ENCODE measurements at places on chromosomes 16 and 17.

- DNase-seq, result no peak
These were observed 31.1 kb downstream of the DHRS7C start for GRCh38 chr17:9760266-9760665.

GRCh38 chr17:19292377-19292711, 55.2 kb downstream of the EPN2 start:
- DNase-seq, result no peak

- DNase-seq, result no peak
These were observed 9.5 kb upstream of the IGFBP4 start for GRCh38 chr17:40433551-40434415.

DNA sequence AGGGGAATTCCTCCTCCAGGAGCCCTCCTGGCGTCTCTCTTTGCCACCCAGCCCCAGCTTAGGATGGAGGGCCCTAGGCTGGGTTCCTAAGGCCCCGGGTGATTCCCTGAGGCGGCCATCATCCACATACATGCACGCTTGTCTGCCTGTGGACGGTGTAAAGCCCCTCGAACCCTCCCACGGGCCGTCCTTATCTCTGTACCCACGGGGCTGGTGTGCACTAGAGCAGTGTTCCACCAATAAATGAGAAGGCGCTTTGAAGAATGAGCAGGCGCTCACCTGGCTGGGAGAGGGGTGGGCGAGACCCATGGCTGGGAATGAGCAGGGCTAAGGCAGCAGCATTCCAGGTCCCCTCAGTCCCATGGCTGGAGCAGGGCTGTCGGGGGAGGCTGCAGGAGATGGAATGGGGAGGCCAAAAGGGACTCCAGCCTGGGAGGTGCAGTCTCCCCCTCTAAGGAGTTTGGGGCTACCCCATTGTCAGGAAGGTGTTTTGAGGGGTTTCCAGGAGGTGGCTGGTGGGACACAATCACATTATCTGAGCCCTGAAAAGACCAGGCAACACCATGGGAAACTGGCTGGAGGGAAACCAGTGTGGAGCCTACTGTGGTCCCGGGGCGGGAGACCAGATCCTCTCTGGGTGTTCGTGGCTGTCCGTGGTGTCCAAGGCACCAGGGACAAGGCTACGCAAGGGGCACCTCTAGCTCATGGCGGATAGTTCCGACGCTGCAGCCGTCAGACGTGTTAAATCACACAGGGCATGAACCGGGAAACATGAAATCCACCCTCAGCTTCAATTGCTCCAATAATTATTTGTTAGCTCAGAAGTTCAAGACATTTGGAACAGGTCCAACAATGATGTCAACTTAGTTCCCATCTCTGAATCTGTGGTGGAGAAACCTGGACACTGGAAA, 87.5 kb upstream of the DNAH17 start:
- DNase-seq, result no peak

DNA sequence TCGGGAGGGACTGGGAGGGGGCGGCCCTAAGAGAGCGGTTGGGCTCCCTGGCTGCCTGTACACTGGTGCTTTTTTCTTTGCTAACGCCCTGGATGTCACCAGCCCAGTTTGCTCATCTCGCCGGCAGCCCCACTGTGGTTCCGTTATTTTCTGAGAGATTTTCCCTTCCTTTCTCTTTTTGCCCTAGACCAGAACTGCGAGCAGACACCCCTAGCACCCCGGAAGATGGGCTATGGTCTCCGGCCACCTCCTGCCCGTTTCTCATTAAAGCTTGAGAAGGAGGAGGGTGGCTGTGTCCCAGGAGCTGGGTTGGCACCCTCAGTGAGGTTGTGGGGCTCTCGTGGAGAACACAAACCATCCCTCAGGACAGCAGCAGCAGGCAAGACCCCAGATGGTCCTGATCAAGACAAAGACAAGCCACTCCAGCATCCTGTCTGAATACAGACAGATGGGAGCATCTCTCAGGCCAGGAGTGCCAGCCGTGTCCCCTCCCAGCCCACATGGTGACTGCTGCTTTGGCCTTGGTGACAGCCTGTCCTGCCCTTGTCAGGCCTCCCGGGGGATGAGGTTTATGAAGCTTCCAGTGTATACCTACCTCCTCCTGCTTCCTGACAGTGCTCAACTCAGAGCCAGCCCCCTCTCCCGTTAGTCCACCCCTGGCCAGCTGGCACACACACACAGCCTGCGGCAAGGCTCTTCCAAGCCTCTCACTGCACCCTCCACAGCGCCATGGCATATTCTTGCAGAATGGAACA, 77.2 kb downstream of the KCNJ12 start:
- DNase-seq, result no peak

DNA sequence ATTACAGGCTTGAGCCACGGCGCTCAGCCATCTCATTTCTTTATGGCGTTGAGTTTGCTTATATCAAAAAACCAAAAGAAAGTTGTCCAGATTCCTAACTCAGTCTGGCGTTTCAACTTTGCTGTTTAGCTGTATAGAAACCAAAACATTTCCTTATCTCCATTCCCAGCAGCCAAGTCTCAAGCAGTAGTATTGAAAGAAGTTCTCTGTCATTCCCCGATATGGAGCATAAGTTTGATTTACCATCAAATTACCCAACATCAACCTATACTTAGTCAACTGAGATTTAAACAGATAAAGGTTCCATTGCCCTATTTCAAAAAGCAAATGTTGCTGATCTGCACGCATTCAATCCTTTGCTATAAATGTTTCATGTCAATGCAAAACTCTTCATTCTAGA, 27.5 kb upstream of the RAB11FIP4 start:
- DNase-seq, result no peak

DNA sequence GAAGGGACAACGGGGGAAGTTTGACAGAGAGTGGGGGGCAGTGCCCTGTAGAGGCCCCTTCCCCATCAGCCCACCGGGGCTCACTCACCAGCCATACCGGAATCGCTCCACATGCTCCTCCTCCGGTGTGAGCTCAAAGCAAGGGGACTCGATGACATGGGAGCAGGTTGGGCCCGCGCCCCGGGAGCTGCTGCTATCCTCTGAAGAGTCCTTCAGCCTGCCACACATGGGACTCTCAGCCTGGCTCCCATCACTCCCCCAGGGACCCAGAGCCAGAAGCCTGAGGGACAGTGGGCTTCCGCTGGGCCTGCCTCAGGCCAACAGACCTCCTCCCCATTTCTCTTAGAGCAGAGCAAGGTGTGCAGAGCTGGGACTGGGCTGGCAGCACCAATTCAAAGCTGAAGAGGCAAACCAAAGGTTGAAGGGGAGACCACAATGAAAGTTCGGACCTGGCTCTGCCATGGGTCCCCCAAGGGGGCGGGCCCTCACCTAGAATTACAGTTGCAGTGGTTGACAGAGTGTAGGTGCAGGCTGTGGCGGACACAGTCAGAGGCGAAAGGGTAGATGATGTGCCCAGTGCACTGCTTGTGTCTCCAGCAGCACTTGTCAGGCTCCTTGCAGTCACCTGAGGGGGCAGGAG, 7.3 kb downstream of the PROCA1 start:
- no peak for DNase-seq

DNA sequence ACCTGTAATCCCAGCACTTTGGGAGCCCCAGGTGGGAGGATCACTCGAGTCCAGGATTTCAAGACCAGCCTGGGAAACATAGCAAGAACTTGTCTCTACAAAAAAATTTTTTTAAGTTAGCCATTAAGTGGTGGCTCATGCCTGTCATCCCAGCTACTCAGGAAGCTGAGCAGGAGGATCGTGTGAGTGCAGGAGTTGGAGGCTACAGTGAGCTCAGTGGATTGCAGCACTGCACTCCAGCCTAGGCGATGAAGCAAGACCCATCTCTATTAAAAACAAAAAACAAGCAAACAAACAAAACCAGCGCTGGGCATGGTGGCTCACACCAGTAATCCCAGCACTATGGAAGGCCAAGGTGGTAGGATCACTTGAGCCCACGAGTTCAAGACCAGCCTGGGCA, 38.0 kb downstream of the HEATR3 start:
- DNase-seq, result no peak

- no peak for DNase-seq
These were observed 162.5 kb downstream of the TRIM37 start for GRCh38 chr17:58944166-58944565.

DNA sequence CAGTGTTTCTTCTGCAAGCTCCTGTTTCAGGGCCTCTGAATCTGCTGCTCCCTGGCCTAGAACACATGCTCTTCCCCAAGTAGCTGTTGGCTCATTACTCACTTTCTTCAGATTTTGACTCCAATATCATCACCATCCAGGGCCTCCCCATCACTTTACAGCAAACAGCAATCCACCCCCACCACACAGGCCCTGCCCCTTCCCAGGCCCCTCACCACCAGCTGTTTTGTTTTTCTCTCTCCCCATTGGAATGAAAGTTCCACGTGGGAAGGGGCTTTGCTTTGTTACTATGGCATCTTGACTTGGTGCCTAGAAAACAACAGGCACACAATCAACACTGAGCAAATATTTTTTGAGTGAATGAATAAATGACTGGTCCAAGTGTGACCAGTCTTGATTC, 4.0 kb downstream of the TMEM170A start:
- no peak for DNase-seq

DNA sequence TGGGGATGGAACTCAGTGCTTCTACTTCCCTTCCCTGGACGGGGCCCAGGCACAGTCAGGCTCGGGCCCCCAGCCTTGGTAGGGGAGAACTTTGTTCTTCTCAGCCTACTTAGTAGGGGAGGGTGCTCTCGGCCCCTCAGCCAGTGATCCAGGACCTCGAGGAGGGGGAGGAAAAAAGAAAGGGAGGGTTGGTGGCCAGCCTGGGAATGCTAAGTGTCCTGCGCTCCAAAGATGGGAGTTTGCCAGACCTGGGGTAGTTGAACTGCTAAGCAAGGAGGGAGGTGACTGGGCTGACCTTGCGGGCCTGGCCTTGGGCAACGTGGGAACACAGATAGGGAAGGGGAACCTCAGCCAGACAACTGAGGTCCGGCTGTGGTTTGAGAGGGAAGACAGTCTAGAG, 12.2 kb downstream of the ADGRG1 start:
- no peak for DNase-seq

DNA sequence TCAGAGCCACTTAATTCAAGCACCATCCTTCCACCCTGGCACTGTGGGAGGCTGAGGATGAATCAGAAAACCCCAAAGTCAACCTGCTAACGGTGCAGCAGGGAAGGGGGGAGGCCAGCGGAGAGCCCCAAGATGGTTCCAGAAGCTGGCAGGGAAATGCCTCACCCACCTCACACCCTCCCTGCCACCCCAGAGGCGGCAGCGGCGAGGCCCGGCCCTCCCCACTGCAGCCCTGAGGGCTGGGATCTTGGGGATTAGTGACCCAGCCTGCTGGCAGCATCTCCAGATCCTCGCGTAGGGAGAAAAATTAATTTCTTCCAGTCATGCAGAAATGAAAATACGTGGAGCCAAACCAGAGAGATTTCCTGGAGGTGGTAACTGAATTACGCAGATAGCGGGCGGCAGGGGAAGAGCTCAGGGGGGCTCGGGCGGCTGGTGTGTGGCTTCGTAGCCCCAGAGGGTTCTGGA, 38.2 kb downstream of the CBFA2T3 start:
- no peak for DNase-seq

- peak; percentile 92 for DNase-seq
These were observed 1.6 kb upstream of the N4BP1 start for GRCh38 chr16:48611329-48612137.

DNA sequence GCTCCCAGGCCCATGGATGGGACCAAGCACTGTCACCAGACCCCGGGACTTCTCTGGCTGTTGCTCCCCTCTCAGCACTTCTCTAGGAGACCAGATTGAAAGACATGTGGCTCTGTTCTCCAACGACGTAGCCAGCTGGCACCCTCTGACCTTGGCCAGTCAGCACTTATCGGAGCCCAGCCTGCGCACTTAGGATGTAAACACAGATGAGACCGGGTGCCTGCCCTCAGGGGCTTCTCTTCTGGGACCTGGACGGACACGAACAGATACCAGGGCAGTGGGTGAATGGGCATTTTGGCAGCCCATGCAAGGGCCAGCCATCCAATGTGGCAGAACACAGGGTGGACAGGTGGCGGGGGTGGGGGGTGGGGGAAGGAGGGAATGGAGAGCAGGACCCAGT, 6.6 kb downstream of the ZDHHC1 start:
- no peak for DNase-seq

- DNase-seq, result no peak
These were observed 15.4 kb upstream of the MEAK7 start for GRCh38 chr16:84519855-84520254.

GRCh38 chr17:38428643-38429371, 543 bp downstream of the ARHGAP23 start:
- DNase-seq, result no peak

Measured in CD8-positive, alpha-beta memory T cell (primary cell).